ENCODE measurements at places on chromosomes 6 and 20.

DNA sequence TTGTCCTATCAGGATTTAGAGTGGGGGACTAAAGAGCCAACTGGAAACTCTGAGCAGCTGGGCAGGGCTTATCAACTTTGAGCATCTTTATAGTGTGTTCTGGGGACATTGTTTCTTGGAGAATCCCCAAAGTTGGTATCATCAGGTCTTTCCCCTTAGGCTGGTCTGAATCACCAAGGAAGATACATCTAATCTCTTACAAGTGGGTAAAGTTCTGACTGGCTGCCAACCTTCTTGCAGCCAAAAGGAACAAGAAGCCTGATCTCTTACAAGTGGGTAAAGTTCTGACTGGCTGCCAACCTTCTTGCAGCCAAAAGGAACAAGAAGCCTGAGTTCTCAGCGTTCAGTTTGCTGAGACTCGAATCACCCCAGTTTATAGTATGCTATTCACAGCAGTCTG, 1.6 kb upstream of the MED23 start:
- no peak for DNase-seq

- no peak for DNase-seq
Measured at GRCh38 chr6:139944976-139945375, 570.5 kb upstream of the CITED2 start.

DNA sequence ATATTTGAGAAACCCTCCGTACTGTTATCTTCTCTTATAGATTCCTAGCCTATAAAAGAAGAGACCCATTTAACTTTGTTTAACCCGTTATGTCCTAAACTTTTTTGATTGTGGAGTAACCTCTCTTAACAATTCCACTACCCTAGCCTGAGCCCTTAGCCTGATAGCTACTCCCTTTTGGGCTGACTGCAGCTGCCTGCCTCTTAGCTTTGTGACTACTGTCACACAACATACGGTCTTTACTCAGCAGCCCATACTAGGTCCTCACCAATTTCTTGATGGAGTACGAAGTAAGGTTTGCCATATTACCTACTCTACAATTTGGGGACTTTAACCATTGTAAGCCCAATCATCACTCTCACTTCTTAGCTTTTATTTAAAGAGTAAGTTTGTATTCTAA, 72.7 kb downstream of the QRSL1 start:
- no peak for DNase-seq

GRCh38 chr6:47118611-47119010, 76.5 kb upstream of the ADGRF1 start:
- no peak for DNase-seq

GRCh38 chr6:133895573-133896343, 6.8 kb downstream of the TCF21 start:
- no peak for DNase-seq

- DNase-seq, result no peak
Measured at GRCh38 chr6:31446481-31446880, 43.1 kb downstream of the MICA start.

GRCh38 chr20:59259946-59260345, 40.5 kb upstream of the EDN3 start:
- no peak for DNase-seq

- no peak for DNase-seq
Measured at GRCh38 chr6:90611543-90612312, 24.9 kb upstream of the MAP3K7 start.

- no peak for DNase-seq
Measured at GRCh38 chr20:3134151-3134550, 25.5 kb downstream of the FASTKD5 start.

- DNase-seq, result no peak
Measured at GRCh38 chr6:80163754-80164187, 57.3 kb downstream of the BCKDHB start.

DNA sequence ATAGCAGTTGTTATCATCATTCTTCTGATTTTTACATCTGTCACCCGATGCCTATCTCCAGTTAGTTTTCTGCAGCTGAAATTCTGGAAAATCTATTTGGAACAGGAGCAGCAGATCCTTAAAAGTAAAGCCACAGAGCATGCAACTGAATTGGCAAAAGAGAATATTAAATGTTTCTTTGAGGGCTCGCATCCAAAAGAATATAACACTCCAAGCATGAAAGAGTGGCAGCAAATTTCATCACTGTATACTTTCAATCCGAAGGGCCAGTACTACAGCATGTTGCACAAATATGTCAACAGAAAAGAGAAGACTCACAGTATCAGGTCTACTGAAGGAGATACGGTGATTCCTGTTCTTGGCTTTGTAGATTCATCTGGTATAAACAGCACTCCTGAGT, 2.1 kb downstream of the CALHM6 start:
- DNase-seq, result no peak

DNA sequence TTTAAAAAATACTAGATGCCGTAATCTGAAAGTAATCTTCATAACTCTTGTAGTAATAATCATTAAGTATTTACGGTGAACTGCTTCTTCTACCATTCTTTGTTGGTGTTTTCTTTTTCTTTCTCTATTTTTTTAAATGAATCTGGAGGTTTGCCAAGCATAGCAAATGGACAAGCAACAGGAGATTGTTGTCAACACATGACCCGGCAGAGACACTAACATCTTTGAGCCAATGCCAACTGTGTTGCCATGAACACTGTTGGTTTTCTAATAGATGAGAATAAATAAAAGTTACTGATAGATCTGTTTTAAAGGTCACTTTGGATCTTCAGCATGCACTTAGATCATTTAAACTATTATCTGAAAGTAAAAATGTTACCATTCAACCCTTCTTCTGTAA, 523.6 kb upstream of the EYS start:
- no peak for DNase-seq

GRCh38 chr6:43271103-43271815, 26.8 kb upstream of the SLC22A7 start:
- no peak for DNase-seq
